ENCODE measurements at places on chromosomes 2 and 18. TPM values are rescaled to one million over a fixed set of nuclear protein-coding genes. Genes with fewer than 3 reads are reported as not detected.

The CNOT11 gene
- total RNA-seq, result 16.2 TPM

The FTCDNL1 gene
- total RNA-seq, result 0.53 TPM

The IL1F10 gene
- total RNA-seq, result not detected

The TRIM43 gene
- total RNA-seq, result not detected

The ZC3H6 gene
- 4.4 TPM for total RNA-seq

The TTR gene
- not detected for total RNA-seq

The TMEM37 gene
- 0.13 TPM for total RNA-seq

The IMPACT gene
- total RNA-seq, result 25.4 TPM

The CYS1 gene
- total RNA-seq, result 2.0 TPM

The PPM1B gene
- total RNA-seq, result 58.6 TPM

The TEKT4 gene
- total RNA-seq, result not detected

The ATP8B1 gene
- 210 TPM for total RNA-seq

The METTL4 gene
- total RNA-seq, result 7.5 TPM

The MERTK gene
- total RNA-seq, result 4.9 TPM

The CROCC2 gene
- under 0.01 TPM for total RNA-seq

The STRN gene
- 13.1 TPM for total RNA-seq

The TMEM18 gene
- total RNA-seq, result 18.9 TPM

The LYPD6 gene
- 0.13 TPM for total RNA-seq

The DOK6 gene
- 3.0 TPM for total RNA-seq

The MRO gene
- total RNA-seq, result not detected

The CTAGE1 gene
- total RNA-seq, result 0.12 TPM

All from aortic smooth muscle cell (primary cell).